Endothelial cell of umbilical vein (primary cell): ENCODE measurements at places on chromosomes 2 and 18. TPM values are rescaled to one million over a fixed set of nuclear protein-coding genes. Genes with fewer than 3 reads are reported as not detected.
A peak's percentile ranks its signal among the peaks of the same experiment; 100 is the strongest.

PAIP2B gene
- polyA plus RNA-seq, result 0.13 and 0.21 TPM in 2 replicates

DNA sequence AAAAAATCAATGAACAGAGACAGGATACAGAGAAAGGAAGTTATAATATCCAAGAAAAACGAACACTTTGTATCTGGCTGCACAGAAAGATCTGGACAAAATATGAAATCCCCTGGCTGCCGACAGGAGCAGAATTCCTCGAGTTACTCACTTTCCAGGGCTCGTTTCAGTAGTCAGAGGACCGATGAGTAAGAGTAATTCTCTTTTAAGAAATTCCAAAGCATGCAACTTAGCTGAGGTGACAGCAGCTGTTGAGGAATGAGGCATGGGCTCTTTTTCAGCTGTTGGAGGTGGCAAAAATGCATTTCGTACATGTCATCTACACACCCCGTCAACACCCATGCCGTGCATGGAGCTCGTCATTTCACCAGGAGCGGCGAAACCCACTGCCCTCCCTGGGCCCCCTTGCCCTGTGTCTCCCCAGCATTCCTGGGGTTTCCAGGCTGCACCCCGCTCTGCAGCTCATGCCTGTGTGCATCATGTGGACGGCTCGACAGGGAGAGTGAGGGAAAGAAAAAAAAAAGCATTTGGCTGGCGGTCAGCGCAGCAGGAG lies 210.8 kb upstream of the SMIM21 start:
- no peak for DNase-seq

DNA sequence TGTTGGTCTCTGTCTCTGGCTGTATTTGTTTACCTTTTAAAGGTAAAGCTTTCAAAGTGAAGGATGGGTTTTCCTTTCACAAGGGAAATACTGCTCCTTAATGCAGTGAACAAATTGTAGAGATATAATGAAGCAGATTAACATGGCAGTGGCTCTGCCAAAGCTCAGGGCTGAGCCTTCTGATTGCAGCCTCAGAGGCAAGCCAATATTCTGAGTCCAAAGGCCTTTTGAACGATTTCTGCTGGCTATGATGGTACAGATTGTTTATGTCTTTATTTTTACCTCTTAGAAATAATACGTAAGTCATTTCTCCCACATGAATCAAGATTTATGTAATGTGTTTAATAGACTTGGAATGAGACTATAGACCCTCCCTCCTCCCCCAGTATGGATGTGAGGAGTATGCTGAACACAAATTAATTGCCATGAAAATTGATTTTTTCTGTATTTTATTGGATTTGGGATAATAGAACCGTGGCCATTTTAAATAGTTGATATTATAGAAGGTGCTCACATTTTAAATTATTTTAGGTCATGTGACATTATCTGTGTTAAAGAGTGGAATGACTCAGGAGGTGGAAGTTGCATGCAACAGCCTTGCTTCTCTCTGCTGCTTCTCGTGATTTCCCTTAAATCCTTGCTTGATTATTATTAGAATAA lies 772 bp downstream of the SCN2A start:
- DNase-seq, result no peak

DNA sequence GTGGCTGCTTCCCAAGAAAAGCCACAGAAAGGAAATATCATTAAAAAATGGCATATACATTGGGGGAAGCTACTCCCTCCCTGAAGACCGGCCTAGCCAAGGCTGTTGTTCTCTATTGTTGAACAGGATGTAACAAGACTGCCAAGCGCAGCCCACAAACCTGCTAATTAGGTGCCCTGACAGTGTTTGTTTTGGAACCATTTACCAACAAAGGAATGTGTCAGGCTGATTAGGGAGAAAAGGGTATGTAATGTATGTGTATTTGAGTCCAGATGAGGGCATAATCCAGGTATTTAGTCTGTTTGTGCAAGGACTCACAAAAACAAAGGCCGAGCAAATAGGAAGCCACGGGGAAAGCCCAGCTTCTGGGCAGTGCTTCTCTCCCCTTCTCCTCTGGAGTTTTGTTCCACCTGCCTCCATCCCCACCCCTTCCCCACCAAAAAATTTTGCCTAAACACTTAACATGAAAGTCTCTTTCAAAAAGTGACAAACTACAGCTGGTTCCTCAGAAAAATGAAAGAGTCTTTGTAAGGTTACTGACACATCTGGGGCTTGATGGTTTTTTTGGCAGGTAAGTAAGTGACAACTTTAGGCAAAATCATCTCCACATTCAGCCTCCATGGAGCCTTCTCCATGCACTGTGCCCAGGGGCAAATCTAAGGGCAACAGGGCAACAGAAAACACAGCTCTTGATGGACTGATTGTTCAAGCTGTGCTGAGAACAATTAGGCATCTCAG lies 78.3 kb upstream of the FZD5 start:
- DNase-seq, result peak; percentile 97

EFR3B gene
- 0.15 and 0.21 TPM in 2 replicates for polyA plus RNA-seq
